ENCODE measurements at places on chromosomes 1 and 21.

DNA sequence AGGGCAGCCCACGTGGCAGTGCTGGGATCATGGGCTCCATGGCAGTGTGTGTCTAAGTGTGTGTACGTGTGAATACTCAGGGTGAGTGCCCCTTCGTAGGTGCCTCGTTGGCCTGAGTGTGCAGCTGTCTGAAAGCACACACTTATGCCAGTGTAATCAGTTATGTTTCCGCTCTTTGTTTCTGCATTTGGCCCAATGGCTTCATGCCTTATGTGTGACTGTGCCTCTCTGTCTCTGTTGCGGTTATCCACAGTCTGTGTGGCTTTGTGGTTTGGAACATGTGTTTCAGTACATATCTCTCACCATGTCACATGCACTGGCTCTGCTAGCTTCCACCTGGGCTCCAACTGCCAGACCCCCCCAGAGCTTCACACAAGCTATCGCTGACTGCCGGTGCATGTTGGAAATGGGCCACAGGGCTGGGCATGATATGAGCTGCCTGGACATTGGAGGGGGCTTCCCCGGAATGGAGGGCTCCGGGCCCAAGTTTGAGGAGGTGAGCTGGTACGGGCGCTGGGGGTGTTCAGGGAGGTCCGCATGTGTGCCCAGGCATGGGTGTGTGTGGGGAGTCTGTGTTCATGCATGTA is 70.3 kb upstream of the TINAGL1 start:
- peak; percentile 73 for DNase-seq
- H3K4me1 ChIP-seq, result no peaks in the 10 kb centered on the region
- no peak overlapping the region for H3K4me3 ChIP-seq
- H3K36me3 ChIP-seq, result no peaks in the 10 kb centered on the region
- peaks cover 54% of the 10 kb centered on the region for H3K27me3 ChIP-seq
- H3K27ac ChIP-seq, result no peak overlapping the region

GRCh38 chr1:31739346-31739745 is 24.8 kb downstream of the ADGRB2 start:
- H3K27ac ChIP-seq, result no peak overlapping the region
- no peak for DNase-seq
- no peaks in the 10 kb centered on the region for H3K36me3 ChIP-seq
- H3K4me3 ChIP-seq, result no peak overlapping the region
- H3K4me1 ChIP-seq, result no peaks in the 10 kb centered on the region

DNA sequence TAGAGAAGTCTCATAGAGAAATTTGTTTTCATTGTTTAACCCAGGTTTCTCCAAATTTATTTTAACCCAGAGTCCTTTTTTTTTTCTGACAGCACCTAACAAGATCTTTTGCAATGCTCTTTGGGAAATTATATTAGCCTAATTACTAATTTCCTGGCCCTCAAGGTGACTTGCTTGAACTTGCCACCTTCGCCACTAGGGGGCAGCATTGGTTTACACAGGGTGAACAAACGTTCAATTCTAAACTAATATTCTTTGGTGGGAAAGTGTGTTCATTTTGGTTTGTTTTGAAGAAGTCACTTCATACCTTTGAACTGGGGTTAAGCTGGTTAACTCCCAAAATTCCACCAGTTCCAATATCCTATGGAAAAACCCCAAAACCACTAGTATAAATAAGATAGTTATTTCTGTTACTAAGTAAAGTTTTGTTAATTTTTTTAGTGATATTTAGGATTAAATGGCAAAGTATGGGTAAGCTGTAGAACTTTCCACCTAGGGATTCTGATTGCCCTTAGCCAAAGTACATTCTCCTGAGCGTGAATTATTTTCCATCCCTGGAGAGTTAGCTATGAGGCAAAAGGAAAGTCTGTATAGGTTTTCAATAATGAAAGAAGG is 13.0 kb downstream of the CCDC190 start:
- no peak overlapping the region for H3K4me3 ChIP-seq
- H3K27ac ChIP-seq, result no peak overlapping the region
- peak; percentile 89 for DNase-seq
- peaks cover 15% of the 10 kb centered on the region for H3K4me1 ChIP-seq

DNA sequence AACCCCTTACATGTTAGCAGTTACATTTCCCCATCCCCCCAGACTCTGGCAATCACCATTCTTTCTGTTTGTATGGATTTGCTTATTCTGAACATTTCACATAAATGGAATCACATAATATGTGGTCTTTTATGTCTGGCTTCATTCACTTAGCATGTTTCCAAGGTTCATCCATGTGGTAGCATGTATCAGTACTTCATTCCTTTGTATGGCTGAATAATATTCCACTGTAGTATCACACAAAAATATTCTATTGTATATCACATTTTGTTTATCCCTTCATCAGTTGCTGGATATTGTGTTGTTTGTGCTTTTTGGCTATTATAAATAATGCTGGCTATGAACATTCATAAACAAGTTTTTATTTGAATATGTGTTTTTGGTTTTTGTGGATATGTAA is 22.2 kb downstream of the EPB41 start:
- no peak for DNase-seq
- no peaks in the 10 kb centered on the region for H3K4me1 ChIP-seq
- H3K36me3 ChIP-seq, result no peaks in the 10 kb centered on the region
- no peak overlapping the region for H3K4me3 ChIP-seq
- H3K27me3 ChIP-seq, result no peaks in the 10 kb centered on the region

GRCh38 chr1:178223289-178223688 is 129.4 kb downstream of the RASAL2 start:
- H3K4me1 ChIP-seq, result peaks cover 2% of the 10 kb centered on the region
- DNase-seq, result no peak
- peaks cover 2% of the 10 kb centered on the region for H3K36me3 ChIP-seq
- no peak overlapping the region for H3K4me3 ChIP-seq
- H3K27ac ChIP-seq, result peak overlapping the region; percentile 31

- H3K27me3 ChIP-seq, result no peaks in the 10 kb centered on the region
- H3K4me3 ChIP-seq, result peak overlapping the region; percentile 89
- DNase-seq, result no peak
- peak overlapping the region; percentile 98 for H3K27ac ChIP-seq
- peaks cover 66% of the 10 kb centered on the region for H3K4me1 ChIP-seq
- peaks cover 18% of the 10 kb centered on the region for H3K36me3 ChIP-seq
These were observed 167.2 kb downstream of the RUNX1 start for GRCh38 chr21:34881839-34882371.

GRCh38 chr21:33236766-33237165 is 7.0 kb downstream of the IFNAR2 start:
- peak; percentile 23 for DNase-seq
- no peak overlapping the region for H3K27ac ChIP-seq
- H3K27me3 ChIP-seq, result no peaks in the 10 kb centered on the region
- no peak overlapping the region for H3K4me3 ChIP-seq
- H3K4me1 ChIP-seq, result peaks cover 27% of the 10 kb centered on the region
- peaks cover 3% of the 10 kb centered on the region for H3K36me3 ChIP-seq

- H3K4me3 ChIP-seq, result peak overlapping the region; percentile 91
- no peak for DNase-seq
- peaks cover 74% of the 10 kb centered on the region for H3K4me1 ChIP-seq
- H3K36me3 ChIP-seq, result no peaks in the 10 kb centered on the region
These were observed 13.5 kb downstream of the ADAMTSL4 start for GRCh38 chr1:150562446-150563339.

- no peaks in the 10 kb centered on the region for H3K4me1 ChIP-seq
- no peaks in the 10 kb centered on the region for H3K36me3 ChIP-seq
- no peak overlapping the region for H3K27ac ChIP-seq
- H3K27me3 ChIP-seq, result peaks cover 20% of the 10 kb centered on the region
These were observed 7.0 kb upstream of the TFF1 start for GRCh38 chr21:42373196-42373907.

DNA sequence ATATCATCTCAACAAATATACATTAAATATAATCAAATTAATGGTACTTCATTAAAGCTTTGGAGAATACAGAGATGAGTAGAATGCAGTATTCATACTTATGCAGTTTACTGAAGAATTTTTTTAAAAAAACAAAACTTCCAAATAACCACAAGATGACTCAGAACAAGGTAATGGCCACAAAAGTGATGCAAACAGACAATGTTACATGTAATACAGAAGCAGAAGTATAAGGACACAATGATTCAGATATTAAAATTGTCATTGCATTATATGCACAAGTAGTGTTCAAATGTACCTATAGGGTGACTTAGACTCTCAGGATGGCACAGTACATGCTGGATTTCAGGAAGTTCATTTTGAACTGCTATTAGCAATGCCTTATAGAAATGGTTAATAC is 227.2 kb upstream of the ST6GALNAC5 start:
- peaks cover 16% of the 10 kb centered on the region for H3K4me1 ChIP-seq
- no peak overlapping the region for H3K4me3 ChIP-seq
- no peak overlapping the region for H3K27ac ChIP-seq
- H3K36me3 ChIP-seq, result no peaks in the 10 kb centered on the region

- no peak overlapping the region for H3K27ac ChIP-seq
- H3K36me3 ChIP-seq, result peaks cover 14% of the 10 kb centered on the region
- no peak overlapping the region for H3K4me3 ChIP-seq
- H3K27me3 ChIP-seq, result no peaks in the 10 kb centered on the region
- no peak for DNase-seq
- peaks cover 18% of the 10 kb centered on the region for H3K4me1 ChIP-seq
These were observed 6.7 kb downstream of the NCDN start for GRCh38 chr1:35564037-35564883.

DNA sequence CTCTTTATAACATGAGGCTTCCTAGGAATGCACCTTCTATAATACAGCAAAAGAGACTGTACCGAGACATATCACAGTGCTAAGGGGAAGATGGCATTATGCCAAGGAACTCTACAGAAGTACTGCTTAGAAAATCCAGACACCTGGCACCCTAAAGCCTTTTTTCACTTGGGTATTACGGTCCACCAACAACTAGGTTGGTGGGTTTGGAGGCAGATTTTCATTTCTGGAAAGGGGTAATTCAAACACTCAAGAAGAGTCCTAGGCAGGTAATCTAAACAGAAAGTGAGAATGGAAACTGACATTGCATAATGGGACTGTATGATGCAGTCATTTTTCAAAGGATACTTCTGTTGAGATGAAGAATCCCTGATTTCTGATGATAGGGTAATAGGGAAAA is 19.6 kb downstream of the SCMH1 start:
- H3K27me3 ChIP-seq, result no peaks in the 10 kb centered on the region
- H3K4me1 ChIP-seq, result peaks cover 10% of the 10 kb centered on the region
- peaks cover 16% of the 10 kb centered on the region for H3K36me3 ChIP-seq
- H3K27ac ChIP-seq, result no peak overlapping the region
- no peak for DNase-seq

DNA sequence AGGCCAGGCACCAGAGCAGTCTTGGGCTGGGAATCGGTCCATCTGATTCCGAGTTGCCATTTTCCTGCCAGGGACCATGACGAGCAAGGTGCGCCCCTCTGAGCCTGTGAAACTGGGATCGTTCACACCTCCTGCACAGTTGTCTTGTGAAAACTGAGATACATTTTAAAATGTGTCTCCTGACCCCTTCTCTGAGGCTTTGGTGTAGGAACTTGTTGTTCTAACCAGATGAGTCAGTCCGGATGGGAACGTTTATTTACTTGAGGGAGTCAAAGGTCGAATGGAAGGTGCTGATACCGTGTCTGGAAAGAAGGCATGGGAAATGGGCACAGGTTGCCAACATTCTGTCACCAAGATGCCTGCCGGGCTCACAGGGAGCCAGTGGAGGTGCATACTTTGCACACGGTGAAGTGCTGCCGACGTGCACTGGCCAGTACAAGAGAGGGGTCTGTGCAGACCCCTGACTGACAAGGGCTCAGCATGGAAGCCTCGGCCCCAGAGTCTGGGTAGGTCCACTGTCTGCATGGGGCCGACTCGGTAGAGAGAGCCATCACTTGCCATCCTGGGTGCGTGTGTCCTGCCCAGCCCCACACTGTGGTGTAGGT is 7.4 kb upstream of the KCNN3 start:
- no peak overlapping the region for H3K27ac ChIP-seq
- H3K36me3 ChIP-seq, result no peaks in the 10 kb centered on the region
- H3K27me3 ChIP-seq, result peaks cover 6% of the 10 kb centered on the region
- no peak for DNase-seq
- no peak overlapping the region for H3K4me3 ChIP-seq

- H3K27ac ChIP-seq, result peak overlapping the region; percentile 17
- no peaks in the 10 kb centered on the region for H3K36me3 ChIP-seq
- H3K4me1 ChIP-seq, result peaks cover 17% of the 10 kb centered on the region
- no peak overlapping the region for H3K4me3 ChIP-seq
These were observed 12.7 kb upstream of the LYPLAL1 start for GRCh38 chr1:219160967-219161366.

DNA sequence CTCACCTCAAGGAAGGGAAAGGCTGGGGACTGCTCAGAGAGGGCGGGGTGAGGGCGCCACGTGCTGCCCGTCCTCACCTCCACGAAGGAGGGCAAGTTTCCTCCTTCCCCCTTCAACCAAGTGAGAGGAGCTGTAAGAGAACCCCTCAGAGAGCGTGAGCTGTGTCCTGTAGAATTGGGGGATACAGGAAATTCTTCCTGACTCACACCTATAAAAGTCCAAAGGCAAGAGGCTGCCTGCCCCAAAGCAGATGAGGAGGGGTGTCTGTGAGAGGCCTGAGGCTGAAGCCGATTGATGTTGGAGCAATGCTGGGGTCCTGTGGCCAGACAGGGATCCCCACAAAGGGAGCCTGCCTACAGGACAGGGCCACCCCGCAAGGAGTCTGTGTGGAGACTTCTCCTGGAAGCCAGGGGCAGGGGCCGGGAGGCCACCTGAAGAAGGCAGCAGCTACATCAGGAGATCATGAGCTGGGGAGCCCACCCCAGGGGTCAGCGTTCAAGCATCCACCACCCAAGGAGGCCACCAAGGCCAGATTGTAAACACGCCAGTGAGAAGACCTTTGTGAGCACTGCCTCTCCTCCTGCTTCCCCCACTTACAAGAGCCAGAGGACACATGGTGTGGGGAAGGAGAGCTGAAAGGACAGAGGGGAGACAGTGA is 27.7 kb downstream of the S100A6 start:
- no peak for DNase-seq
- H3K27me3 ChIP-seq, result no peaks in the 10 kb centered on the region
- H3K4me1 ChIP-seq, result peaks cover 41% of the 10 kb centered on the region
- no peak overlapping the region for H3K4me3 ChIP-seq
- H3K27ac ChIP-seq, result peak overlapping the region; percentile 66

GRCh38 chr21:41698071-41698470 is 68.8 kb downstream of the RIPK4 start:
- no peak for DNase-seq
- no peak overlapping the region for H3K27ac ChIP-seq
- H3K4me1 ChIP-seq, result no peaks in the 10 kb centered on the region
- no peak overlapping the region for H3K4me3 ChIP-seq

DNA sequence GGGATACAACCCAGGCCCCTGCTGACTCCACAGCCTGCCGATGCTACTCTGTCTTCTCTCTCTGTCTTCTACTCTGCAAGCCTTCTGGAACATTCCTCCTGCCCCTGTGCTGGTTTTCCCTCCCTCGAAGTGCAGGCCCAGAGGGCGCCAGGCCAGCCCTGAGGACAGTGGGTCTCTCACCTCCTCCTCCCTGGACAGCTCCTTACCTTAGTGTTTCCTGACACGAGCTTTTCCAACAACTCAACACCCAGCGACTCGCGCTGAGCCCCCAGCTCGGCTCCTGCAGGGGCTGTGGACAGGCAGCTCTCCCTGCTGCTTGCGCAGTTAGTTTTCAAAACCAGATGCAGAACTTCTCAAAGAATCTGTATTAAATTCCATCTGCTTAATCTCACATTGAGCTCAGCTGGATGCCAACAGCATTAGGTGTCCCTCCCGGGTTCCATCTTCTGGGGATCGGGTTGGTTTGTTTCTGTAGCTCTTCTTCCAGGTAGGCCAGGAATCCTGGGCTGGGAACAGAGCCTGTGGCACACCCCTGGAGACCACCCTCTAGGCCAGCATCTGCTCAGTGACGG is 54.2 kb downstream of the PTPRU start:
- H3K4me3 ChIP-seq, result no peak overlapping the region
- no peak for DNase-seq
- no peak overlapping the region for H3K27ac ChIP-seq
- peaks cover 5% of the 10 kb centered on the region for H3K27me3 ChIP-seq
- H3K36me3 ChIP-seq, result no peaks in the 10 kb centered on the region
- peaks cover 2% of the 10 kb centered on the region for H3K4me1 ChIP-seq

GRCh38 chr1:46549697-46550681 is 1.5 kb downstream of the KNCN start:
- H3K4me3 ChIP-seq, result no peak overlapping the region
- peaks cover 3% of the 10 kb centered on the region for H3K4me1 ChIP-seq
- H3K27me3 ChIP-seq, result peaks cover 32% of the 10 kb centered on the region
- DNase-seq, result no peak
- H3K27ac ChIP-seq, result peak overlapping the region; percentile 72

Data from osteocyte (in vitro differentiated cells).